ENCODE measurements at places on chromosomes 12 and 14.

GRCh38 chr12:4626543-4626942, 22.3 kb downstream of the AKAP3 start:
- DNase-seq: no peak

DNA sequence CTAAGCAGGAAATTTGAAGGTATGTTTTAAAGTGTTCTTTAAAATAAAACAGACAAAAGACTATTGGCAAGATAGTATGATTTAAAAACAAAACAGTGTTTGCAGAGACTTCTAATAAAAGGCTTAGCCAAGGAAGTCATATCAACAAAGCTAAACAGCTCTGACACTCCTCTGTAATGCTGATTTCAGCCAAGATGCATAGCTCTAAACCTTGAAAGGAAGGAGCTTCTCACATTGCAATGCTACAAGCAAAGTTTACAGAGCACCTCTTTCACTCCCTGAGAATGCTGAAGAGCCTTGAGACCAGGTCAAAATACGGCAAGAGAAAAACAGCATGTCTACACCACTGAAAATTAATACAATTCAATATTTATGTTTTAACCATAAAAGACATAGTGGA, 51.8 kb downstream of the PARP11 start:
- no peak for DNase-seq

- DNase-seq: no peak
Observed at GRCh38 chr12:52759695-52760094, 17.4 kb downstream of the KRT76 start.

DNA sequence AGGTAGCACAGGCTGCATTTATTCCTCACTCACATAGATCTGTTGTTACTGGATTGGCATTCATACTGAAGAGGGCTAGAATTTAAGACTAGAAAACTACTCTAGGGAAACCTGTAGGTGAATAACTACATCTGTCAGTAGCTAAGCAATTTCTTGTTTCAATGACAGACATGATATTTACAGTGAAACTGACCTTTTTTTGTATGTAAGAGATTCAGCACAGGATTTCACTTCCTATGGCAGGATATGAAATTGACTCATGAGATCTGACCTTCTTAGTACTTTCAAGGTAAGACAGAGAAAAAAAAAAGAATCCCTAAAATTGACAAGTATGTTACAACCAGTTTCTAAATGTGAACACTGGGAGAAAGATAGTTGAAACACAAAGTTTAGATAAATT, 189.8 kb upstream of the SLC16A7 start:
- no peak for DNase-seq

DNA sequence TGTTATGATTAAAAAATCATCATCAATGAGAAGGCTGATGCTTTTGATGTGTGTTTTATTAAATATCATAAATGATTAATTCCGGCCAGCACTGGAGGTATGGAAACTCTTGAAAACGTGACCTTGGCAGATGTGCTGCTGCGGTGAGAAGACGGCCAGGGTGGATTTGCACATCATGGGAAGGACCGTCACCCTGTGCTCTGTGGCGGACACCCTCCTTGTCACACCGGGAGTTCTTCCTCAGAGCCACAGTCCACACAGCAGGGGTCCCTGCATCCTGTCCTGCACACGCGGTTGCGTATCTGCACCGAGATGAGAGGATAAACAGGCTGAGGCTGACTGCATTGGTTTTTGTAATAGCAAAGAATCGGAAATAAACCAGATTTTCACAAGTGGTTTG, 33.5 kb downstream of the FZD10 start:
- no peak for DNase-seq

DNA sequence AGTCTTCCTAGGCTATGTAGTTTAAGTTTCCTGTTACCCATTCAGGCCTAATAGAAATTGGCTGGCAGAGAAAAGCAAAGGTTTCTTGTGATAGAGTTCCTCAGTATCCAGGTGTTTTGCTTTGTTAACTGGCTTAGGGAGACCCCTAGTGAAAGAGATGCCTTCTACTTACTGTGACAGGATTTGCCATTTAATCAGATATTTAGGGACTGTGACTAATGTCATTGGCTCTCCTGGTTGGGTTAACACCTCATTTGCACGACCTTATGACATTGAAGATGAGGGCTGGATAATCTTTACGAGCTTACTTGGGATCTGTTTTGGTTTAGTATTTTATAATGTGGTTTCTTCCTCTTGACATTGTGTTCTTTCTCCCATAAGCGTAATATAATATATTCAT, 5.8 kb downstream of the MON2 start:
- DNase-seq: no peak

DNA sequence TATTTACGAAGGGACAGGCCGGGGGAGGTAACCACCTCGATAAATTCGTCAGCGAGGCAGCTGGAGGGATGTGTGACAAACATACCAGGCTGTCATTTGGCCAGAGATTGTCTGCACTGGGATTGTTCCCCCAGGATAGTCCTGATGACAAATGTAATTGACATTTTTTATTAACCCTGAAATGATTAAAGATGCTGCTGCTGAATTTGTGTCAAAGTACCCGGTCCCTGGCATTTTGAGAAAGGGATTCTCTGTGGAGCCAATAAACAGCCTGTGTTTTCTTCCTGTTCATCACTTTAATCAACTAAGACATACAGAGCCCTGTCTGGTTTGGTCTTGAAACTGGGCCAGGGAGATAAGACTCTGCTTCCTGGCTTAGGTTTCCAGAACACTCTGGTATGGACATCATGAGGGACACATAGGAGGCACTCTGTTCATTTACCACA, 117.6 kb downstream of the SLC25A47 start:
- DNase-seq: no peak

DNA sequence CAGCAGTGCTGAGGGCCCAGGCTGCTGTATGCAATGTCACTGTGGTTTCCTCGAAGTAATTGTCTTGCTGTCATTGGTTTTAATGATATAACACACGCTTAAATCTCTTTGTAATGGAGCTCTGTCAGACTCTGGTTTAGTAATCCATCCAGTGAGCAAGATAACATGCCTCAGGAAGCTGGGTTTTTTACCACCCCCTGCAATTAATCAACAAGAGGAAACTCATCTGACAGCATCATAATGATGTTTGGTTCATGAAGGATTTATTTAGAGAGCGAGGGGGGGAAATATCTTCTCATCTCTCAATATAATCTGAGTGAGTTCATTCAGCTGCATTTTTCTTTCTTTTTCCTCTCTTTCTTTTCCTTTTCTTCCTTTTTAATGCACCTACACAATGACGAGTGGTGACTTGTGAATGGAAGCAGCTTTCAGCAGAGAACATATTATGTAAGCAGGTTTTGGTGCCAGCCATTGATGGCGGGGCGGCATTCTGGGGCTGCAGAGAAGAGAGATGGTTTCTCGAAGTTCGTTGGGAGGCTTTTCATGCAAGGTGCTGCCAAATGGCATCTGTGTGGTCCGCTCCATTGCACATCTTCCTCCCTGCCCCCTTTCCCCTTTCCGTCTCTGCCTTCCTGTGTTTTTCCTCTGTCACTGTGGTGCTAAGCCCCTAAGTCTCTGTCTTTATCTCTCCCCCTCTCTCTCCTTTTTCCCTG, 6.7 kb downstream of the RPH3A start:
- no peak for DNase-seq

DNA sequence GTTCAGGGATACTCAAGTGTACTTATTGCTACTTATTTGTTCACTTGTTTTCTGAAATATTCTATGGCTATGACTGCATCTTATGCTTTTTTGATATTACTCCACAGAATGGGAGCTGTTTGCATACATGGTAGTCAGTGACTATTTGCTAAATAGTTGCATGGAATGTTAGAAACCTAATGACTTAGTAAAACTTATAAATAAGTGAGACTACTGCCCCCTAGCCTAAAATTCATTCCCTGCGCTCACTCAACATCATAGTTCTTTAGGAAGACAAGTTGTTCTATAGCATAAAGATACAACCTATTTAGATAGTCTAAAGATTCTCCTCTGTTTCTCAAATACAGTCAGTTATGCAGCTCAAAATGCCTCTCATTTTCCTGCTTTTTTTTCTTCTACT, 305.5 kb downstream of the CEP128 start:
- no peak for DNase-seq

- no peak for DNase-seq
Observed at GRCh38 chr14:74578479-74578878, 33.6 kb downstream of the LTBP2 start.

DNA sequence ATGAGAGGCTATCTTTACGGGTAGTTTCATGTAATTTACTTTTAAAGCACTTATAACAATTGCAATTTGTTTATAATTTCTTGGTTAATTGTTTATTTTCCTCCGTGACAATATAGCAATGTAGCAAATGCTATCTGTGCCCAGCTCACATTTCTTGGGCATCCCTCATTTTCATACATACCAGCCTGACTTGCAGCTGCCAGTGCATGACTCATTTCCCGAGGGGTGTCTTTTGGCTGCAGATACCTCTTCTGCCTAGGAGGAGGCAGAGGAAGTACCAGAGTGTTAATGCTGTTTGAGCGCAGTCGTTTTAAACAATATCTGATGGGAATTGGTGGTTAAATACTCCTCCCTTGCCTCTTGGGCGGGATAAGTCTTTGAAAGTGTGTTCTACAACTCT, 104.2 kb upstream of the ABCD2 start:
- no peak for DNase-seq

GRCh38 chr14:99080306-99080705, 191.7 kb downstream of the BCL11B start:
- DNase-seq: no peak

- no peak for DNase-seq
Observed at GRCh38 chr14:90791486-90791885, 24.7 kb downstream of the TTC7B start.

GRCh38 chr12:91529829-91530228, 347.2 kb upstream of the DCN start:
- no peak for DNase-seq

GRCh38 chr12:44193281-44193680, 357.4 kb downstream of the TMEM117 start:
- no peak for DNase-seq

GRCh38 chr12:110566993-110567392, 16.1 kb downstream of the PPTC7 start:
- DNase-seq: no peak

DNA sequence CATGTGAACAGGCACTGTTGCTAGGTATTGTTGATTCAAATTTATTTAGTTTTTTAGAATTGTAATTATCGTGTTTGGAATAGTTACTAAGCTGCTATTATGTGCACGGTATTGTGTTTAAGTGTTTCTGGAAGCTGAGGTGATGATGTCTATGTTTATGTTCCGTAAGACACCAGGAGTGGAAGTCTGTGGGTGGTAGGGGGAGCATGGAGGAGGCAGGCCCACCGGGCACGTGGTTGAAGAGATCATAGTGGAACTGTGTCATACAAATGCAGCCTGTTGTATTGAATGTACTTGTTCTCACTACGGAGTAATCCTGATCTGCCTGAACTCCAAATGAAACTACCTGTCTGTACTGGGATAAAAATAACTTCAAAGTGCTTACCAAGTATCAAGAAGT, 36.1 kb upstream of the STXBP6 start:
- DNase-seq: no peak

DNA sequence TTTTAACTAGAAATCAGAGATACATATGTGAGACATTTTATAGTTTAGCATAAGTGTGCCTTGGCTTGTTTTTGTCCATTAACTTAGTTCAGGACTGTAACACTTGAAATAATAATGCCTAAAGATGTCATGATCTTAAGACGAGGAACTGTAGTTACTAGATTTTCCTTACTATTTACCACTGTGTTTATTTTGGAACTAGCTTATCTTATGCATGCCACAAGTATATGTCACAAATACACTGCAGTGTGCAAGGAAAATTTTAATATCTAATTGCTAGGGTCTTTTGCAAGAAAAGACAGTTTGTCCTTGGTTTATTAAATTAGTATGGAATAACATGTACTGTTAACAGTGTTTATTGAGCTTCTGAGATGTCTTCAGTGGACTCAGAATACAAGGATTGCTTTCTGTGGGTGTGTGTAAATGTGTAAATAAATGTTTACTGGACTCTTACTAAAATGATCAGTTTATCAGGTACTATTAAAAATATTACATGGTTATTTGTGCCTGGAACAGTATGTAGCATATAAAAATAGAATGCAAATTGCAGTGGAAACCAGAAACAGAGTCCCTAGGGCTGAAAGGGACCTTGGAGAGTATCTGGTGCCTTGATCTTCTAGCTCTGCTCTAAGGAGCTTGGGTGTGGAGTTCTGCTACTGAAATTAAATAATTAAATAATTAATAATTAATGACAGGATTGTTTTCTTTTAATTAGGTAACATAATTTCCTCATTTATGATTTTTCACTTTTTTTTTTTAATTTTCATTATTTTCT, 58.1 kb downstream of the FGD4 start:
- no peak for DNase-seq

DNA sequence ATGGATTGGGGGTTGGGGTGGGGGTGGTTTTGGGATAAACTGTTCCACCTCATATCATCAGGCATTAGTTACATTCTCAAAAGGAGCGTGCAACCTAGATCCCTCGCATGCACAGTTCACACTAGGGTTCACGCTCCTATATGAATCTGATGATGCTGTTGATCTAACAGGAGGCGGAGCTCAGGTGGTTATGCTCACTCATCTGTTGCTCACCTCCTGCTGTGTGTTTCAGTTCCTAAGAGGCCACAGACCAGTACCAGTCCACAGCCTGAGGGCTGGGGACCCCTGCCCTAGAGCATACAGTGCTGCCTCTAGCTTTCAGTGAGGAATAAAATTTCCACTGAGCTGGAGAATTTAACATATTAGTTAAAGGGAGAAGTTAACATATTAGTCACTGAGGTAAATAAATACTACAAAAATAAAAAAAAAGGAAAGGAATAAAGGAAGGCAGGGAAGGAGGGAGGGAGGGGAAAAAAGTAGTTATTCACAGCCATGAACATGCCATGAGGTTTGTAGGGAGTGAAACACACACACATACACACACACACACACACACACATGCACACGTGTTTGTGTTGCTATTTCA, 612.7 kb upstream of the TBX3 start:
- DNase-seq: no peak

GRCh38 chr14:94439453-94440057, 13.0 kb downstream of the SERPINA11 start:
- no peak for DNase-seq
